ENCODE measurements at places on chromosomes 2 and 18.

DNA sequence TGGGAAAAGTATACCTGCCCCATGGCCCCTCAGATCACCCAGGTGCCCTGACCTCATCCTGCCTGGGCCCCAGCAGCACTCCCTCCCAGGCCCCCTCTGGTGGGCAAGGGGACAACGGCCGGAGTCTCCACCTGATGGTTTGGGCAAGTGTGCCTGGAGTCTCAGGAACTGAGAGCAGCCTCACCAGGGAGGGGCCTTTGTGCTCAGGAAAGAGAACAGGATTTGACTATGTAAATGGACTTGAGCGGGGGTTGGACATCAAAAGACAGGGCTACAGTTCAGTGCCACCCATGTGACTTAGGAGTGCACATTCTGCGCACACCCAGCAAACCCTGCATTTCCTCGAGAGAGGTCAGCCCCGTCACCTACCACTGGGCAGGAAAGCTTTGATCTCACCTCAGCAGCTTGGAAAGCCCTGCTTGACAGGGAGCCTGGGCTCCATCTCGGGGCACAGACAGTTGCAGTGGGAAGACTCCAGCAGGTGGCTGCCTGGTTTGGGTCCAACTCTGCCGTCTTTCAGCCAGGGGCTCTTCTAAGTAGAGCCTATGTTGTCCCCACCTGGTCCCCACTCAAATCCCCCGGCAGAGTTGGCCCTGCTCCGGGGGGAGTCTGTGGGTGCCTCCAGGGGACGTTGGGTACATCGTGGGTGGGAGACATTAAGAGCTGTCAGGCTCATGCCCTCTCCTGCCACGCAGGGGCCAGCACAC lies 3.3 kb downstream of the INPP5D start:
- peak; percentile 78 for DNase-seq

- DNase-seq, result no peak
Observed at GRCh38 chr2:173051463-173052215, 24.0 kb upstream of the MAP3K20 start.

DNA sequence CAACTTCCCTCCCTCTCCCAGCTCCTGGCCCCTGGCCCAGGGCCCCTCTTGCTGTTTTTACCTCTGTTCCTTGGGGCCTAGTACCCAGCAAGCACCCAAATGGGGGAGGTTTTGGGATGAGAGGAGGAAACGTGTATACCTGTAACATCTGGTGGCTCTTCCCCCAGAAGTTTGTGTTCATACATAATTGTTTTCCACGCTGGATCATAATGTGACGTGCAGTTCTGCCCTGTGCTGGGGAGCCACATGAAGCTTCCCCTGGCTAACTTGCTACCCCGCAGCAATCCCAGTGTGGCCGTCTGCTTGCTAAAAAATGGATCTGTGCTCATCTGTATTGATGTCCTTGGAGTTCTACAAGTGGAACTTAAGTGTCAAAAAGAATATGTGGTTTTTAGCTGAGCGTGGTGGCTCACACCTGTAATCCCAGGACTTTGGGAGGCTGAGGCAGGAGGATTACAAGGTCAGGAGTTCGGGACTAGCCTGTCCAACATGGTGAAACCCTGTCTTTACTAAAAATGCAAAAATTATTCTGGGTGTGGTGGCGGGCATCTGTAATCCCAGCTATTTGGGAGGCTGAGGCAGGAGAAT lies 36.5 kb downstream of the ANO7 start:
- DNase-seq, result peak; percentile 46

DNA sequence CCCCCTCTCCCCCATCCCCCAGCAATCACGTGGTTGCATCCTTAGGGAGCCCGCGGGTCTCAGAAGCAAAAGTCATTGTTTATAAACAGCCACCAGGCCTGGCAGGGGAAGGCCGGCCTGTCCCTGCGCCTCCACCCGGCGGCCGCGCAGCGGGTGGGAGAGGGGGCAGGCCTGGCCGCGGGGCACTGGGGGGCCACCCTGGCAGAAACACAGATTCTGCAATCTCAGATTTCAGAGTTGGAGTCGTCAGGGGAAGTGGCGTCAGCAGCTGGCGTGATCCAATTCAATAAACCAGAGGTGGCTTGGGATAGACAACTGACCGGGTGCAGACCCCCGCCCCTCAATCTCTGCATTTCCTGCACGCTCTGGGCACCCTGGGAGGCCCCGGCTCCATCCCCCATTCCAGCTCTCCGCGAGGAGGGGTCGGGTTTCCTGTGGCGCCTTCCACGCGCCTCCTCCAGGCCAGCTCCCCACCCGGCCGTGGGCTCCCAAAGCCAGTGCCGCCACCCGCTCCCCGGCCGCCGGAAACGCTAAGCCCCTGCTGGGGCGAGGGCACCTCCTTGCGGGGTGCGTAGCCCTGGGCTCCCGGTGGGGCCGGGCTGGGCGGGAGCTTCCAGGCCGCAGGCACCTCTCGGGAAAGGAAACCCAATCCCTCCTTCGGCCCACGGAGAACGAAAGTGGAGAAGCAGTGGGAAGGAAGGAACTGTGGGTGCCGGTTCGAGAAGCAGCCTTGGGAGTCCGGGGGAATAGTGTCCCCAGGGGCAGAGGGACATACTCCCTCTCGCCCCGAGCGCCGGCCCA lies 1.1 kb downstream of the BIN1 start:
- peak; percentile 94 for DNase-seq

DNA sequence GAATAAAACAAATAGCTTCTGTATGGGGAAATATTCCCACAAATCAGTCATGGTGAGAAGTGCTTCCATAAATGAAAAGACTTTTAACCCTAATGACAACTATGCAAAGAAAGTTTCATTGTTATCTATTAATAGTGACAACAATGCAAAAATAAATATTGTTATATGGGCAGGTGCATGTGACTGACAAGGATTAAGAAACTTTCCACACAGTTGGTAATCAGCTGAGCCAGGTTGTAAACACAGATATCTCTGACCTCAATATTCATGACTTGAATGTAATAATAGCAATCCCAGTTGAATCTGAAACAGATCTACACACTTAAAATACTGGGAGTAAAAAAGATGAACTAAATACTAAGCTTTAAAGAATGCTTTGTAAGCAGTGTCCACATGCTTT lies 517.0 kb upstream of the SOX11 start:
- no peak for DNase-seq

DNA sequence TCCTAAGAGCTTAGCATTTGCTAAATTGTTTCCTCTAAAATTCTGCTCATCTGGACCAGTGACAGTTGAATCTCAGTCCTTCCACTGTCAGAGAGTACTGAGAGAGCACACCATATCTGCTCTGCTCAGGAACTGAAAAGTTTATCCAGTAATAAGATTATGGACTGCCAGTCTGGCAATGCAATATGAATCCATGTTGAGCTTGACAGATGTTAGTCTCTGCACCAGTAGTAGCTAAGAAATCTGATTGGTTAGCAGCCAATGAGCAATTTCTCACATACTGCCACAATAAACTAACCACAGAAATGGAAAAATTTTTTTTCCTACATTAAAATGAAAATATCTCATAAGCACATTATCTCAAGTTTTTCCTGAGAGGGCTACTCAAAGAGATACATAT lies 2.3 kb downstream of the PRKD3 start:
- DNase-seq, result peak; percentile 89

DNA sequence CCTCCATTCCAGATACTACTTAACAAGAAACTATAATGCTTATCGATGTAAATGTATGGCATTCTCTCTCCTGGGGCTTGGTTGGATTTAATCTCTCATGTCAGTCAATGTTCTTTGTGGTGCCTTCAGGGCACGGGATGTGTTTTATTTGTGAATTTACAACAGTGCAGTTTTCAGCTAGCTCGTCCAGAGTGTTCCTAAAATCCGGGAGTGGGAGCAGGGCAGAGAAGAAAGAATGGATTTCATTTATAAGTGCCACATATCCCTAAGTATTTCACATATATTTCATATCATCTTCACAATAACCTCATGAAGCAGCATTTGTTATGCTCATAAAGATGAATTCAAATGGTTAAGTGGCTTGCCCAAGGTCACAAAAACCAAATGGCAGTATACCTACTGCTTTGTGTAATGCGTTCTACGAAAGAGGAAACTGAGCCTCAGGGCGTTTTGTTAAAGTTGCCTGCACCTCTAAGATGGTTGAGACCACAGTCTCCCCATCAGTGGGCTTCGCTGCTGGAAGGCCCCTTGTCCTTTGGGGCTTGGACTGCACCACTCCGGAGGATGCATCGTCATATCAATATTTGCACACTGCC lies 134.7 kb upstream of the MGAT5 start:
- DNase-seq, result no peak

DNA sequence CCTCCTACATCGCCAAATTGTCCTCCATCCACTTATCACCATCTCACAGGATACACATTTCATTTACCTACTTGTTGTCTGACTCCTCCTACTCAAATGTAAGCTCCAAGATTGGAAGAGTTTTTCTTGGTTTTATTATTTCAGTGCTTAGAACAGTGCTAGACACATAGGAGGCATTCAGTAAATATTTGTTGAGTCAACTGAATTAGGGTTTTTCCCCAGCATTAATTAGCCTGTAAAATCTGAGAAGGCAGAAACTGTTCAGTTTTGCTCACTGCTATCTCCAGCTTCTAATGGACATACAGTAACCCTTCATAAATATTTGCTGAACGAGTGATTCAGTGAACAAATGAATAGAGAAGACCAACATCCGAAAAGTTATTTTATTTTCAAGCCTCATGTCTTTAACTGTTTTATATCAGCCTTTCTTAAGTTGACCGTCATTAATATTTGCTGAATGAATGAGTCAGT lies 800 bp downstream of the TTC21B start:
- no peak for DNase-seq

DNA sequence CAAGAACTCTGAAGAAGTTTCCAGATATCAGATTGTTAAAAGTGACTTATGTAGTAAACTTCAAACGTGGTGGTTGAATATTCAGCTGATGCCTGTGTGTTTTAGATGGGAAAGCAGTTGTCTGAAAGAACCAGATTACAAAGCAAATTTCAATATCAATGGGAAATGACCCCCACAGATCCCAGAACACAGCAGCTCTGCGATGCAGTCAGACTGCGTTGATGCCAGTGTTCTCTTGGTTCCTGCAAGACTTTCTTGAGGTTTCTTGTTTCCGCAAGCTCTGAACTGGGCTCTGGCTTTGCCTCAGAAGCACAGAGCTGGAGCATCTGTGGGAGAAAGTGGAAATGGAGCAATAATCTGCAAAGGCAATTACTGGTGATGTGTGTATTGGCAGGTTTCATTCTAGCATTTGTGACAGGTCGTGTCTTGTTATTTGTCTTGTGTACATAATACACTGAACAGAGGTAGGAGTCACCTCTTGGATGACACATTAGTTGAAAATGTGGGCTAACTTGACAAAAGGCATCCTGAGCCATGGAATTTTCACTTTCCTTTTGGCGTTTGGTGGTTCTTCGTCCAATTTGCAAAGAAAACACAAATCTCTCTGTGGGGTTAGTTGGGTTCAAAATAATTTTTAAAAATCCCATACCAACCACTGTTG lies 10.8 kb upstream of the LYPD6B start:
- no peak for DNase-seq

DNA sequence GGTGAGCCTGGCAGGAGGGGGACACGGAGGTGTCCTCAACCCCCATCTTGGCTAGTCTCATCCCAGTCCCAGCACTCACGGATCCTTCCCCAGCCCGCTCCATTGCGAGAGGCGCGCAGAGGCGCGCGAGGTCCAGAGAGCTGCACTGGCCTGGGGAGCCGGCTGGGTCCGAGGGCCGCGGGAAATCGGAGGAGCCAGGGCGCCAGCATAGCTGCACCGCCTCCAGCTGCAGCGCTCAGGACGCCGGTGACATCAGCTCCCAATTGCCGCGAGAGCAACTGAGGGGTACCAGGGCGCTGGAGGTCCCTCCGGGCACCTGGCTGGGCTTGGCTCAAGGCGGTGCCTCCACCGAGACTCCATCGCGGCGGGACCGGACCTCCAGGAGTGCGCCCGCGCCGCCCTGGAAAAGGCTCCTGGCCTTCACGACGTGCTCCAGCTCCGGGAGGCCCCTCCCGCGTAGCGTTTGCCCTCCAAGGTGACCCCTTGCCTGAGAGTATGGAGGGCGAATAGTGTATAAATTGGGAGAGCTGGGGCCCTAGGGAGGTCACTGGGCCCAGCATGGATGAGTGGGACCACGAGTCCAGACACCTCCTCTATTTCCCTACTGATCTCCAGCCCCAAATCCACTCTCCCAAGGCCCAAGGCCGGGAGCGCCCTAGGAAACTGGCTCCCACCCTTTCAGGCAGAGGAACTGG lies 5.5 kb downstream of the RTKN start:
- DNase-seq, result peak; percentile 76

DNA sequence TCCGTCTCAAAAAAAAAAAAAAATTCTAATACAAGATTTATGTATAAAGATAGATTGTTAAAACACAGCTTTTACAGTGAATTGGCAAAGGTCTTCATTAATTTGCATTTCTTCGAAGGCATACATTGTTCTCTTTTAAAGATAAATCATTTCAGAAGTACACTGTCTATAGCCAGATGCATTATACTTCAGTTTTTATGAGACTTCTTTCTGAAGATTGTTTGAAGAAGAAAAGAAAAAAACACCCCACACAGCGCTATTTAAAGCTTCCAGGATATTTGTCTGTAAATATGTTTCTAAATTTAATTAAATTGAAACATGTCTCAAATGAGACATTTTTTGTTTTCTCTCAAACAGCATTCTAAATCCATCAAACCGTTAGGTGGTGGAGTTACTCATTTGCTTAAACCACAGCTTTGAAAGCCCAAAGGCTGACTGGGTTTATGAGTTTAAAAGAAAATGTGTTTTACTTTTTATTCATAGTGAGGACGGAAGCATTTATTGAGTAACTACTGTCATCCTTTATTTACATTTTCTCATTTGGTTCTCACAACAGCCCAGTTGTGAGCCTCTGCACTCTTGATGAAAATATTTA lies 42.4 kb upstream of the C1GALT1C1L start:
- DNase-seq, result no peak

DNA sequence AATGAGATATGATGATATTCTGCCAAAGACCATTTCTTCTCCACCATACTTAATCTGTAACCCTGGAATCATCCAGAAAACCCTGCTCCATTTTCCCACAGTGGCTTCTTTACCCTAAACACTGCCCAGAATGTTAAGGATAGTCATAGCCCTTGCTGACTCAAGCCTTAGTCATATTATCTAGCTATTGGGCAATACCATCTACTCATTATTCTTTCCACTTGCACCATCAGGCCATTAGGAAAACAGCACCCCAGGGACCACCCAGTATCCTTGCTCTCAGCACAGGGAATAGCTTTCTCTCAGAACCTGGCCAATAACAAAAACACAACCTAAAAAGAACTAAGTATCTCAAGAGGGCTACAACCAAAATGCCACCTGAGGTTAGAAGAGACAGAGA lies 445.7 kb upstream of the SLC14A2 start:
- DNase-seq, result no peak

DNA sequence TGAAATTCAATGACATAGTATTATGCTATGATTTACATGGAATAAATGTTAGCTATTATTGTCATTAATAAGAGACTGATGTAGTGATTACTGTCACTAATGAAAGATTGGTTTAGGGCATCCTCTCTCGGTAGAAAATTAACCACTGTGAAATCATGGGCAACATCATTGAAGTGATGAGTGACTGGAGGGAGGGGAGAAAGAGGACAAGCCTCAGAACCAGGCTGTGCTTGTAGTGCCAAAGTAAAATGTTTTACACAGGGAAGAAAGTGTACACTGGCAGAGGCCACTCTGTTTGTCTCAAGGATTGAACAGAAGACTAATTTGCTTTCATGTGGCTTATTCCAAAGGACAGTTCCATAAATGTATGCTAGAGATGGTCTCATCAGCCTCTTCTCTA lies 456.2 kb upstream of the TCF4 start:
- no peak for DNase-seq

- DNase-seq, result no peak
Observed at GRCh38 chr2:53536583-53537361, 230.8 kb upstream of the CHAC2 start.

All from osteoblast (primary cell).